ENCODE measurements at places on chromosomes 1 and 21.

- no peak for DNase-seq
These were observed 1.7 kb upstream of the ZBTB18 start for GRCh38 chr1:244049162-244050013.

DNA sequence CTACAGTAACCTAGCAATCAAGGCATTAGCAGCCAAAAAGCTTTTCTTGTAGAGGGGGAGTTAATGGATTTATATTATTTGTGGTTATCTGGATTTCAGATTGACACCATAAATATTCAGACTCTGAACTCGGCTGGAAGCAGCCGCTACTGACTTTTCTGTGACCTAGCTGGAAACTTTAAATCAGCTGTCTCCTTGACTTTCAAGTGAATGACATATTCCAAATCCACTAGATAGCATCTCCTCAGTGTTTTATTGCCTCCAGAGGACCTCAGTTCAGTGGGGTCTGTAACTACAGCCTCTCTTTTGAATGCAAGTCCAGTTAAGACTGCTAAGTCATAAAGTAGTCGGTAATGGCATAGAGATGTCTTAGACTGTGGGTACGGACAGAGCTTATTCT lies 448.5 kb downstream of the NUF2 start:
- DNase-seq = no peak

DNA sequence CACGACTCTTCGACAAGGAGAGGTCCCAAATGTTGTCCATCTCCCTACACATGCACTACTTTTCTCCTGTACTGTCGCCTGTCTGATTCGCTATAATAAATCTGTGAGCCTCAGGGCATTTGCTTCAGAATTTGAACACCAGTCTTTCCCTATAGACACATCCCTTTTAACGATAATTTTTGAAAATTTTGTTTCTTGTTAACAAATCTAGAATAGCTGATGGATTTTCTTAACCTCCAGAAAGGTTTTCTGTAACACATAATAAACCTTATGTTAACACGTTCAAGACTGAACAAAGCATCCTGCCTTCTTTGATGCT lies 704 bp downstream of the CAPZA1 start:
- no peak for DNase-seq

DNA sequence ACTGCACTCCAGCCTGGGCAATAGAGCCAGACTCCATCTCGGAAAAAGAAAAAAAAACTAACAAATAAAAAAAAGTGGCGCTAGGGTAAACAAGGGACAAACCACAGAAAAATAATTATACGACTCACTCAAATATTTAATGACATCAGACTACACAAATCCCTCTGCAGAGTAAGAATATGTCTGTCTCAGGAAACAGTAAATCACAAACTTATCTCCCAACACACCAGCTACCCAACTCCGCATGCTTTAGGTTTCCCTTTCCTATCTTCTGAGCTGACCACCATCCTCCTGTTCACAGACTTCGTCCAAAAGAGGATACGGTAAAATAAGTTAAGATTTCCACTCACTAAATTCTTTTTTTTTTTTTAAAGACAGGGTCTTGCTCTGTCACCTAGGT lies 16.2 kb downstream of the WDR47 start:
- no peak for DNase-seq

DNA sequence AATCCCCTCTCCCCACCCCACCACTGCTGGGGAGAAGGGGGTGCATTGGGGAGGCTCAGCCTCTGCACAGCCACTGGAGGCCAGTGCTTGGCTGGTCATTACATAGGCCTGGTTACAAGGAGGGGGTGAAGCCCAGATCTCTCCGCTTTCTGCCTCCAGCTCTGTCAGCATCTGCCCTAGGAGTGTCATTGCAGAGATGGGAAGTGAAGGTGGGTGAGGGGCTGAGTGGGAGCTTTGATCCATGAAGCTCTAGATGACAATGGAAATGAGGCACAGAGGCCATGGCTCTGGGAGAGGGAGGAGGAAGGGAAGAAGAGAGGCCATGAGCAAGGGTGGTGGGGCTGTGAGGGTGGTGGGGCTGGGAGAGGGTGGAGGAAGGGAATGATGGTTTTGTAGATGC lies 411.6 kb downstream of the MATN1 start:
- no peak for DNase-seq

GRCh38 chr1:60279798-60280197 lies 206.2 kb upstream of the C1orf87 start:
- DNase-seq = no peak

Data from stimulated activated CD4-positive, alpha-beta T cell treated with anti-CD3 and anti-CD28 coated beads, TNF-alpha, amount 100 ng/mL, for 48 hours (primary cell).